Pulmonary artery endothelial cell (primary cell): ENCODE measurements at places on chromosomes 3 and 15.

DNA sequence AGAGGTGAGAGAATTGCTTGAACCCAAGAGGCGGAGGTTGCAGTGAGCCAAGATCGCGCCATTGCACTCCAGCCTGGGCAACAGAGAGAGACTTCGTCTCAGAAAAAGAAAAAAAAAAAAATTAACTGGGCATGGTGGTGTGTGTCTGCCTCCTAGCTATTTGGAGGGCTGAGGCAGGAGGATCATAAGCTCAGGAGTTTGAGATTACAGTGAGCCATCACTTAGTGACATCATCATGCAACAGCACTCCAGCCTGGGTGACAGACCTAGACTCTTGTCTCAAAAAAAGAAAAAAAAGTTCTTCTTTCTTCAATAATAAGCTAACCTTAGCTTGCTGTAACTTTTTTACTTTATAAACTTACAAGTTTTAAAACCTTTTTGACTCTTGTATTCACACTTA is 99.8 kb downstream of the SLMAP start:
- no peak for DNase-seq

GRCh38 chr3:98589331-98590036 is 3.9 kb downstream of the CPOX start:
- no peak for DNase-seq

DNA sequence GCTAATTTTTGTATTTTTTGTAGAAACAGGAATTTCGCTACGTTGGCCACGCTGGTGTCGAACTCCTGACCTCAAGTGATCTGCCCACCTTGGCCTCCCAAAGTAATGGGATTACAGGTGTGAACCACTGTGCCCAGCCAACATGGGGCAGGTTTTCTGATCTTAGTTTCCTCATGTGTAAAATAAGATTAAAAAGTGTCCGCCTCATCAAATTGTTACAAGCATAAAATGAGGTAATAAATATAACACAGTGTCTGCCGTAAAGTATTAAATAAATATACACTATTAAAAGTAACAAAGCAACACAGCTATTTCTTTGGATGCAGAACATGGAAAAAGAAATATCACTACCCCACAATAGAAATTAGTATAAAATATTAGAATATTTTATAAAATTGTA is 16.4 kb upstream of the COMMD2 start:
- DNase-seq, result no peak

DNA sequence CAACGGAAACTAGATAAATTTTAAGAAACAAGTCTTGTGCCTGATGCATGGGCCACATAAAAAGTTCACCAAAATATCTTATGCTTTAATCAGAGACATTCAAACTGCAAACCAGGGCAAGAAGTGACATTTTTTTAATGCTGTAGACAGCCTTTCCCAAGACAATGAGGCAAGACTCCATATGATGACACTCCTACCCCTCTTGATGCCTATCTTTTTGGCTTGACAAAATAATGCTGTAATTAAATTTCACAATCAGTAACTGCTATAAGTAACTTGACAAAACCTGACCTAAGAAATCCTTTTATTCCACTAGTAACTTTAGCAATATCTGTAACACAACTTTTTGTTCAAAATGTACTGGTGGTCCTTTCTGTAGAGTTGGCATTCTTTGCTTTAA is 48.7 kb downstream of the ECT2 start:
- DNase-seq, result no peak

DNA sequence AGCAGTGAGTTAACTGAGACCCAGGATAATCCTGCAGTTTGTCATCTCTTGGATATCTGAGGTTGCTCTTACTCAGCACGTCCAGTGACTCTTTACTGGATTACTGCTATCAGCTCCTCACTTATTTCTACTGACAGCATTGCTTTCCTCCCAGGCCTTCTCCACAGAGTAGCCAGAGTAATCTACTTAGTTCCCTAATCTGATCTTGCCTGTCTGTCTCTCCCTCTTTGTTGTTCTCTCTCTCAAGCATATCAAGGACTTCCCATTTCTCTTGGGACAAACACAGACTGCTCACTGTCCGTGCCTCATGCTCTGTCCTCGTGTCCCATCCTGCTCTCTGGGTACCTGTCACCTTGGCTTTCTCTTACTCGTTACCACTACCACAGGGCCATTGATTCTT is 376.2 kb downstream of the FEZF2 start:
- no peak for DNase-seq

- no peak for DNase-seq
These were observed 103.6 kb upstream of the DPH6 start for GRCh38 chr15:35649575-35649974.

- DNase-seq, result no peak
These were observed 102.0 kb downstream of the IL12A start for GRCh38 chr3:160090653-160091052.

GRCh38 chr3:12601072-12601471 is 44.2 kb downstream of the MKRN2 start:
- no peak for DNase-seq

- DNase-seq, result peak; percentile 57
These were observed 10.5 kb downstream of the ACOX2 start for GRCh38 chr3:58526515-58526957.

GRCh38 chr15:48965972-48966371 is 2.3 kb upstream of the SHC4 start:
- DNase-seq, result no peak

DNA sequence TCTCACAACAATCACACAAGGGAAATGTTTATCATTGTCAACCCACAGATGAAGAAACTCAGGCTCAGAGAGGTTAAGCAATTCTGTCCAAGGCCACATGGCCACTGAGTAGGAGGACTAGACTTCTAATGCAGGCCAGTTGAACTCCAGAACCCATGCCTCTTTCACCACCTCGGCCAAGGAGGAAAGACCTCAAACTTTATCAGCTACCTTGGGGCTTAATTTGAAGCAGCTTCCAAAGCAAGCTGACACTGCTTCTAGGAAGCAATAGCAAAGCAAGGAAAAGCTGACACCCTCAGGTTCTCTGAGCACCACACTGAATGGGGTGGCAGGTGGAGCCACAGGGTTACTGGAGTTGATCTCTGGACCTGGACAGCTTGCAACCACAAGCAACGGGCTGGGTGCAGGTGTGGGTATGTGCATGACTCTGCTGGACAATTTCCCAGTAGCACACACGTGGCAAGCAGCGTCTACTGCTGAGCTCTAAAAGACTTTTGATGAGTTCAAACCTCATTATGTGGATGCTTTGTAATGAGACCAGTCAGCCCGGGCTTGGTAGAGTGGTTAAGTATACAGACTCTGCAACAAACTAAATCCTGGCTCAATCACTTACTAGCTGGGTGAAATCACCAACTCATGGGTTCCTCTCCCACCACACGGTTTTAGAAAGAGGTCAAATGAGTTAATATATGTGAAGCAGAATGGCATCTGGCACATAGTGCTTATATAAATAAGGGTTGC is 23.1 kb downstream of the CCNL1 start:
- no peak for DNase-seq

GRCh38 chr3:196202516-196202970 is 8.7 kb downstream of the ZDHHC19 start:
- DNase-seq, result no peak

DNA sequence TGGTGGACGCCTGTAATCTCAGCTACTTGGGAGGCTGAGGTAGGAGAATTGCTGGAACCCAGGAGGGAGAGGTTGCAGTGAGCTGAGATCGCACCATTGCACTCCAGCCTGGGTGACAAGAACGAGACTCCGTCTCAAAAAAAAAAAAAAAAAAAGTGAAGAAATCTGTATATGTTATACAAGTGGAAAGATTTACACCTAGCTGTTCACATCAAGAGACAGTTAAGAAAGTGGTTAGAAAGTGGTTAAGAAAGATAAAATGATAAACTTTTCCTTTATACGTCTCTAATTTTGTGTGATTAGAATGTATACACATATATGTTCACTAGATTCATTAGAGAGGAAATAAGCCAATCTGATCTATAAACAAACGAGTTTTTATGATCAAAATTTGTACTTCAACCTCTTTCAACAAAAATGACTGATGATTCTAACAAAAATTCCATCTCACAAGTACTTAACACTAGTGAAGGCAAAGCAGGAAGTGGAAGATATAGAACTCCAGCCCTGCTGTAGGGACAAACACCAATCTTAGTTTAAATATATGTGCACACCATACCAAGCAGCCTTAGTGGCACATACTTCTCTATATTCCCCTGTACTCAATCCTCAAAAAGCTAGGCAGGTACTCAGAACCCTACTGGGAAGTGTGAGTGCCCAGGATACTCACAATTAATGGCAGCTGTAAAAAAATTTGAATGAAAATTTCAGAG is 51.2 kb downstream of the RAF1 start:
- DNase-seq, result no peak

DNA sequence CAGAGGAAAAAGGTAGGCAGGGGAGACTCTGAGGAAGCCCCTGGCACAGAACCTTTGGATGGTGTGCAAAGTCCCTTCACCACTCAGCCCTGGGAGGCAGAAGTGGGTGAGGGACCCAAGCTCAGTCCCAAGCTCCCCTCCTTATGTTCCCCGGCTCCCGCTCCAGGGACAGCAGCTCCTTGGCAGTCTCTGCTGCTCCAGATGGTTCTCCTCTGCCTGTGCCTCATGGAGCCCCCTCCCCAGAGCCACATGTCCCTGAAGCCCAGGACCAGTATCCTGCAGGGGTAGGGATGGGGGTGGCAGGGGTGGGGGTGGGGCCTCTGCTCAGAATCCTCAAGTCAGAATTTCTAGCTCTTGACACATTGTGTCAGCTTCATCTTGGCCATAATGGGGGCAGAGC is 8.0 kb upstream of the CAMKV start:
- no peak for DNase-seq

DNA sequence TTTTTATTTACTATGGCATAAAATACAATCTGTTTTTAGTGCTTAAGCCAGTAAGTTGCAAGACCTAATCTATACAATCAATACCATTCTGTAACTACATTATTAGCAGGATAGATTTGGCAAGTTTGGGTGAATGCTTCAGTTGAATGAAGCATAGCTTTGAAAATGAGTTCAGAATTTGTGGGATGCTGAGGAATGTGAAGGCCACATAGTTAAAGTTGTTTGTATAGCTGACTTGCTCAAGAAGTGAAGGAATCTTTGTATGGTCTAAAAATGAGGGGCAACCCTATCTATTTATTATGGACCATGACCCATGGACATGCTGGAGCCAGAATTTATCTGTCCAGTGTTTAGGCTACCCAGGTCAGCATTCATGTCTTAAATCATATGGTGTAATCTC is 58.5 kb downstream of the CRYBG3 start:
- no peak for DNase-seq

DNA sequence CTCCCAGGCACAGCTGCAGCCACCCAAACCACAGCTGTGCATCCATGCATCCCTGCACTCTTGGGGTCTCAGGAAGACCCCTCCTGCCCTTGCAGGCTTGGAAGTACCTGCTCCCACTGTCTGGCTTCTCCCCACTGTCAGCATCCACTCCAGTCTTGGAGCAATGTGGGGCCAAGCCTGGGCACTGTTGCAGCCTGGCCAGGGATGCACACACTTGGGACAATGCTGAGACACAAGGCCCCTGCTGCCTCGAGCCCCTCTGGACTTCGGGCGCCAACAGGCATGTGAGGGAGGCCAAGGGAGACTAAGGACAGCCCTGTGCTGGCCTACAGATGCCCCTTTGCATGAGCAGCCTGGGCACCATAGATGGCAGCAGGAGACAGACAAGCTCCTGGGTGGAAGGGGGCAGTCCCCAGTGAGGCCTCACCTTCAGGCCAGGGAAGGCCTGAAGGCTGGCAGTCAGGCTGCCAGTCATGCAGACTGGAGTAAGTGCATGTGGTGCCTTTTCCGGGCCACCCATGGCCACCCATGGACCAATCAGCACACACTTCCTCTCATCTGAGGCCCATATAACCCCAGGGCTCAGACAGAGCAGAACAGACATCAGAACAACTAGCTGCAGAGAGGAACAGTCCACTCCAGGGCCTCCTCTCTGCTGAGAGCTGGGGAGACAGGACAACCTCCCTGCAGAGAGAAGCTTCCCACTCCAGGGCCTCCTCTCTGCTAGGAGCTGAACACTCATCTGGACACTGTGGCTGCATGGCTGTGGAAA is 219.0 kb downstream of the VGLL3 start:
- DNase-seq, result no peak

DNA sequence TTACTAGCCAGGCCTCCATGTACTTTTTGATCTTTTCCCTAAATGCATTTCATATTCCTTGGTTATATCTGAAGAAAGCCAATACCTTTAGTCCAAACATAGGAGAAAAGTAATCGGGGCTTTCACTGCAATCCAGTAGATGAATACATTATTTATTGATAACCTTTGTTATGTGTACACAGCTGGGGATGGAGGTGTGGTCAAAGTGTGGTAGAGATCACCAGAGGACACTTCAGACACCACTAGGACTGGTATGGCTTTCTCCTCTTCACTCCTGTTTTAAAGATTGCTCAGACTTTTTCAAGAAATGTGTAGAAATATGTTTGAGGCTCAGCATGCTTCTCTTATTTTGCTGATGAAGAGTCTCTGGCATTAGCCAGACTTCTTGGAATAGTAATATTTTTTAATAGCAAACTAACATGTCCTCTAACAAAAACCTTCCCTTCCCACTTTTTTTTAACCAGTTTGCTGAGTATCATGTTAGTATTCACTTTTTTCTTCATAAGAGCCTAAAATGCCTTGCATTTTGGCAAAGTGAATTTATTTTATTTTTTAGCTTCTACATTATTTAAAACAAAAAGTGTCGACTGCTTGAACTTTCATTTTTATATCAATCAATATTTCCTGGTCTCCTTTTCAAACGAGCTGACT is 65.6 kb upstream of the MBNL1 start:
- DNase-seq, result no peak

GRCh38 chr15:79086814-79087213 is 3.8 kb downstream of the RASGRF1 start:
- no peak for DNase-seq

- no peak for DNase-seq
These were observed 8.5 kb upstream of the DAG1 start for GRCh38 chr3:49461443-49462171.

GRCh38 chr3:108936924-108937689 is 16.6 kb downstream of the GUCA1C start:
- no peak for DNase-seq

DNA sequence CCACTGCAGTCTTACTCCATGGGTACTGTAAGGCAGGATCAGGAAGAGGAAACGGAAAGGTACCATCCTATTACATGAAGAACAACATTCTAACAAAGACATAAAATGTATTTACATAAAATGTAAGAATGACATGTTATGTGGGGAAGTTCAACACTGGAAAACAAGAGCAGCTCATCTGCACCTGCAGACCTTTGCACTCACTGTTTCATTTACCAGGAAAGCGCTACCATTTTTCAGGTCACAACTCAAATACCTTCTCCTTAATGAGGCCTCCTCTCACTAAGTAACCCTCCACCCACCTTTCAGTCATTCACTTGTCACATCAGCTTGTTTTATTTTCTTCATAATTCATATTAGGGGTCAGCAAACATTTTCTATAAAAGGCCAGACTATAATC is 2.6 kb downstream of the TMCC1 start:
- no peak for DNase-seq

DNA sequence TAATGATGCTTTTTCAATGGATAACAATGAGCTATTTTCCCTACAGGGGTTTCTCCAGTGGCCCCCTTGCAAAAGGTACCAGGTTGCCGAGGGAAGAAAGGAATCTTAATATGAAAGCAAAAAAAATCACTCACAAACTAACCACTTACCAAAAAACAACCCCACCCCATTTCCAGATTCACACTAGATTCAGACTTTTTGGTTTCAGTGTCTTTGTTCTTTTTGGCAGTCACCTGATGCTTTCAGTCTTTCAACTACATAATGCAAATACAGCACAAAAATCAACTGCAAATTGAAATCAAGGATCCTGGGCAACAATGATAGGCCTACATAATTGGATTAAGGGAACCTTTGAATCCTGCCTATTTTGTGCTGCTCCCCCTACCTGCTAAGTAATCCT is 71.1 kb upstream of the RAP2B start:
- DNase-seq, result no peak
